Mesothelial cell of epicardium (in vitro differentiated cells): ENCODE measurements at places on chromosomes 13 and 19.

DNA sequence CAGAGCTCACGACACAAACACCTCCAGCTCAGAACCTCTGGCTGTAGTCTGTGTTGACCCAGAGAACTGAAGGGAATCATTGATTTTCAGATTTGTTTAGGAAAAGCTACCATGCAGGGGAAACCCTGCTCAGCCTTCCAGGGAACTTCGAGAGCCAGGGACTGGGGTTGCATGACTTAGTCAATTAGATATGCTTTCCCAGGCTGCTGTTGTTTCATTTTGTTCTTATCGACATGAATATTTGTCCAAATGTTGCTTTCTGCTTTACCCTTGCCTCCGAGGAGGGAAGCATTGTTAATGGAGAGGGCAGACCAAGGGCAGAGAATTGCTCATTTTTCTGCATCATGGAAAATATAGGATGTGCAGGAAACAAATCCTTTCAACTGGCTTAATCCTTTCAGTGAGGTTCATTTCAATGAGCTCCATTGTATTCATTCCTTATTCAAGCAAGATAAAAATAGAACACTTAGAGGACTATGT is 82.5 kb downstream of the KLF5 start:
- H3K36me3 ChIP-seq, result no peaks in the 10 kb centered on the region
- no peaks in the 10 kb centered on the region for H3K27me3 ChIP-seq
- H3K27ac ChIP-seq, result peak overlapping the region; percentile 59
- peaks cover 32% of the 10 kb centered on the region for H3K4me1 ChIP-seq

- H3K4me1 ChIP-seq, result no peaks in the 10 kb centered on the region
- H3K4me3 ChIP-seq, result no peak overlapping the region
- peaks cover 69% of the 10 kb centered on the region for H3K27me3 ChIP-seq
- no peak overlapping the region for H3K27ac ChIP-seq
- H3K36me3 ChIP-seq, result no peaks in the 10 kb centered on the region
- no peak for DNase-seq
Measured at GRCh38 chr13:27853861-27854260, 61.6 kb downstream of the GSX1 start.

DNA sequence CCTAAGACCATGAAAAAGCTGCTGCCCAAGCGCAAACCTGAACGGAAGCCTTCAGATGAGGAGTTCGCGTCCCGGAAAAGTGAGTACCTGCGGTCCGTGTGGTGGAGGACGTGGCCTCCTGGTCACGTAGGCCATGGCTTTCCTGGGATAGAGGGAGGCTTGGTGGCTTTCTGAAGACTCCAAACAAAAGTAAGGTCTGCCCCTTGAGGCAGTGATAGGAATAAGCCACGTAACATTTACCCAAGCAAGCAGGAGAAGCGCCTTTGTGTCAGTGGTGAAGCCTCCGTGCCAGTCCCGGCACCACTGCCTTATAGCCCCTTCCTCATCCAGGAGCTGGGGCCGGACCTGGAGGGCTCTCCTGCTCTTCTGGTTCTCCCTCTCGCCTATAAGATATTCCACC is 34.3 kb upstream of the TEX29 start:
- no peak overlapping the region for H3K4me3 ChIP-seq
- H3K27ac ChIP-seq, result no peak overlapping the region
- H3K4me1 ChIP-seq, result peaks cover 13% of the 10 kb centered on the region
- no peaks in the 10 kb centered on the region for H3K27me3 ChIP-seq

DNA sequence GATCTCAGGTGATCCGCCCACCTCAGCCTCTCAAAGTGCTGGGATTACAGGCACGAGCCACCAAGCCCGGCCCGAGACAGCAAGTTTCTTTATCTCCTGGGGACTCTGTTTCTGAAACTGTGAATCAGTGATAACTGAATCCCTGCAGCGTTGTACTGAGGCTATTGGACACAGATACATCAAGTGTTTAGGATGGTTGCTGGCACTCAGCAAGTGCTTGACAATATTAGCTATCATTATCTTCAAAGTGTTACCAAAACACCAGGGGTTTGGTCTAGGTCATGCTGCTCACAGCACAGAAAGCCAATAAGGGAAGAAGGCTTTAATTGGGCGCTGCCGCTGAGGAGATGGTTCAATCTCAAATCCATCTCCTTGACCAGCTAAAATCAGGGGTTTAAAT is 20.5 kb upstream of the PNMA8C start:
- H3K4me3 ChIP-seq, result no peak overlapping the region
- H3K36me3 ChIP-seq, result peaks cover 3% of the 10 kb centered on the region
- no peak for DNase-seq
- no peak overlapping the region for H3K27ac ChIP-seq

- H3K4me1 ChIP-seq, result no peaks in the 10 kb centered on the region
- no peaks in the 10 kb centered on the region for H3K27me3 ChIP-seq
- DNase-seq, result no peak
- no peak overlapping the region for H3K27ac ChIP-seq
Measured at GRCh38 chr19:32458500-32459123, 53.0 kb downstream of the DPY19L3 start.

DNA sequence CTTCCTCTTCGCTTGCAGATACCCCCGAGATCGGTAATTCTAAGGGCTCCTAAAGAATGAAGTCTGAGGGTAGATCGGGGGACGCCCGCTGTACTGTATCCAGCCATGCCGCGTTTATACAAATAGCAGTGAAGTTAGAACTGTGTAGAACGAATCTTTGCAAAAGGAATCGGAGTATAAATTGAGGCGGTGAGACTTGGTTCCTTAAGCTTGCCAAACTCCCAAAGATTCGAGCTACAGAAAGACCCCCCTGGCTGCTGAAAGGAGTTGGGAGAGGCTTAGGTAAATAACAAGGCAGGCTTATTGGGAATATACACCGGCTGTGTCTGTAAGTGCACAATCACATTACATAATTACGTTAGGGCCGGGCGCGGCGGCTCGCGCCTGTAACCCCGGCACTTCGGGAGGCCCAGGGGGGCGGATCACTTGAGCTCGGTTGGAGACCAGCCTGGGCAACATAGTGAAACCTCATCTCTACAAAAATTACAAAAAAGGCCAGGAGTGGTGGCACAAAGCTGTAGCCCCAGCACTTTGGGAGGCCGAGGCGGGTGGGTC is 12.2 kb downstream of the TMEM160 start:
- H3K27ac ChIP-seq, result peak overlapping the region; percentile 87
- H3K4me1 ChIP-seq, result peaks cover 16% of the 10 kb centered on the region
- H3K36me3 ChIP-seq, result no peaks in the 10 kb centered on the region
- DNase-seq, result no peak
- peak overlapping the region; percentile 81 for H3K4me3 ChIP-seq

DNA sequence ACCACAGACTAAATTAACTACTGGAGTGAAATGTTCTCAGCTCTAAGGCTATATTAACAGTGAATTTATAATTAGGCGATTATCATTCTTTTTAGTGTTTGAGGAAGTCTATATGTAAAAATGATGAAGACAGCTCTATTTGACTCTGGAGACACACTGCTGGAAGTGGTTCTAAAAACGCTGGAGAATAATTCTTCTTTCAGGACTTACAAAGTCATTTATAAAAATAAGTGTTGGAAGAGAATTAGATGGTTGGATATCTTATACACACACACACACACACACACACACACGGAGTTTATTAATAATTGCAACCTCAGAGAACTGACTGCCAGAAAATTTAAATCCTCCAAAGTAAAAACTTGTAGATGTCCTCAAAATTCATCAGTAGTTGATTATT is 1171.3 kb downstream of the EFNB2 start:
- H3K27ac ChIP-seq, result no peak overlapping the region
- H3K4me3 ChIP-seq, result no peak overlapping the region
- no peaks in the 10 kb centered on the region for H3K36me3 ChIP-seq
- no peak for DNase-seq

DNA sequence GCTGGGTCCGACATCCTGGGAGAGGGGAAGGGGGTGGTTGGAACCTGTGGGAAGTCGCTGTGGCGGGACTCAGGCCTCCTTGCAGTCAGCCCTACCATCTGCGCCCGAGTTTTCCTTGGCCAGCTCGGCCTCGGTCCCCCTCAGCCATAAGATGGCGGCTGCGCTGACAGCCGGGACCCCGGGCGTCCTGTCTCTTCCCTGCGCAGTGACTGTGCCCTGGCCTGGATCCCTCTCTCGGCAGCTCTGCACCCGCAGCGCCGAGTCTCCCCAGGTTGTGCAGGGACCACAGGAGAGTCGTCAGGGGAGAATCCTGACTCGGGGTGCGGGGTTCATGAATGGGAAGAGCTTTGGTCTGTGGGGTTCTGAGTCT is 345 bp downstream of the ZNF257 start:
- H3K27me3 ChIP-seq, result no peaks in the 10 kb centered on the region
- H3K36me3 ChIP-seq, result peaks cover 2% of the 10 kb centered on the region
- DNase-seq, result no peak
- no peak overlapping the region for H3K4me3 ChIP-seq
- no peaks in the 10 kb centered on the region for H3K4me1 ChIP-seq
- no peak overlapping the region for H3K27ac ChIP-seq

DNA sequence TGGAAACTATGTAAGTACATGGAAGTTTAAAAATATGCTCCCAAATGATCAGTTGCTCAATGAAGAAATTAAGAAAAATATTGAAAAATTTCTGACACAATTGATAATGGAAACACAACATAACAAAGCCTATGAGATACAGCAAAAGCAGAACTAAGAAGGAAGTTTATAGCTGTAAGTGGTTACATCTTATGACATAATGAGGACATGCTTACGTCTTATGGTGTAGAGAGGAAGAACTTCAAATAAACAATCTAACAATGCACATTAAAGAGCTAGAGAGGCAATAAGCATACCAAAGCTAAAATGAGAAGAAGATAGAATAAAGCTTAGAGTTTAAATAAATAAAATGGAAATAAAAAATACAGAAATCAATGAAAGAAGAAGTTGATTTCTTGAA is 50.0 kb upstream of the CEACAM21 start:
- H3K36me3 ChIP-seq, result no peaks in the 10 kb centered on the region
- DNase-seq, result no peak
- H3K4me1 ChIP-seq, result no peaks in the 10 kb centered on the region

- no peak for DNase-seq
- peaks cover 5% of the 10 kb centered on the region for H3K4me1 ChIP-seq
- H3K27me3 ChIP-seq, result peaks cover 3% of the 10 kb centered on the region
- peak overlapping the region; percentile 4 for H3K27ac ChIP-seq
Measured at GRCh38 chr13:86051134-86052103, 252.2 kb upstream of the SLITRK6 start.

GRCh38 chr13:81563091-81563490 is 1222.2 kb upstream of the SPRY2 start:
- DNase-seq, result no peak
- H3K27ac ChIP-seq, result peak overlapping the region; percentile 21
- no peaks in the 10 kb centered on the region for H3K36me3 ChIP-seq
- no peaks in the 10 kb centered on the region for H3K27me3 ChIP-seq

DNA sequence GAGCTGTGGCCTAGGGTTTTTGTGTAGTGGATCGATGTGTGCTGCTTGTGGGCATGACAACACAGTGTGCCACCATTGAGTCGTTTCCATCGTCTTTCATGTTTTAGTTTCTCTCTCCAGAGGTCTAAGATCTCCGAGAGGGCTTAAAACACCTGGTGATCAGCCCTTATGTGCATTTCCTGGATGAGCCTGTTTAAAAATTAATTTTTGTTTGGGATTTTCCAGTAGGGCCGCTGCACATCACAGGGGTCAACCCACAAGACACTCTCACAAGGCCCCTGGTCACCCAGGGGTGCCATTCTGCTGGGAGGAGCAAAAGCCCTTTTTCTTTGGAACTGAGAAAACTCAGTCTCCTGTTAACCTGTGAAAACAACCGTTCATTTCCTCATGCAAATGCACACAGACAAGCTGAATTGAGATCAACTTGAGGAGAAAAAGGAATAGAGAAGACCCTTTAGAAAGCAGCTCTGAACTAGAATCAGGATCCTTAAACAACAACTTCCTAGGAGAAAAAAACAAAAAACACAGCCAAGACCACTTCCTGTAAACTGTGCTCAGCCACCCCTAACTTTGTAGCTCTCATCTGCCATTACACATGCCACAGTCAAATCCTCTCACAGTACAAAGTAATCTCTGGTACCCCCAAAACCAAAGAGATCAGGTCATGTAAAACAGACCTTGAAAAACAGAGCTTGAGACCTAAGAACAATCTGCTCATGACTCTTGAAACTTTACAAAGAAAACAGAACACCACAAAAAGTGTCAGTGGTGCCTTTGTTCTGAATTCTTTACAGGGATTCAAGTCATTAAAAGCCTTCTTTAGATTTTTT is 8.3 kb upstream of the MTRF1 start:
- H3K4me3 ChIP-seq, result no peak overlapping the region
- no peak for DNase-seq
- H3K27ac ChIP-seq, result no peak overlapping the region
- H3K27me3 ChIP-seq, result peaks cover 1% of the 10 kb centered on the region
- peaks cover 8% of the 10 kb centered on the region for H3K36me3 ChIP-seq

- DNase-seq, result no peak
- H3K4me1 ChIP-seq, result no peaks in the 10 kb centered on the region
- H3K27ac ChIP-seq, result no peak overlapping the region
- H3K27me3 ChIP-seq, result no peaks in the 10 kb centered on the region
- H3K4me3 ChIP-seq, result no peak overlapping the region
- peaks cover 87% of the 10 kb centered on the region for H3K36me3 ChIP-seq
Measured at GRCh38 chr19:52322429-52322828, 13.6 kb upstream of the ZNF610 start.

GRCh38 chr19:11374433-11375142 is at the start of gene SWSAP1:
SWSAP1 (plus strand) TSS chr19:11374666; CDS start chr19:11374681, 15 bp downstream.
- peak; percentile 92 for DNase-seq
- H3K4me1 ChIP-seq, result peaks cover 3% of the 10 kb centered on the region
- H3K36me3 ChIP-seq, result peaks cover 4% of the 10 kb centered on the region
- no peak within 1 kb of the TSS for H3K27ac ChIP-seq
- no peaks in the 10 kb centered on the region for H3K27me3 ChIP-seq

DNA sequence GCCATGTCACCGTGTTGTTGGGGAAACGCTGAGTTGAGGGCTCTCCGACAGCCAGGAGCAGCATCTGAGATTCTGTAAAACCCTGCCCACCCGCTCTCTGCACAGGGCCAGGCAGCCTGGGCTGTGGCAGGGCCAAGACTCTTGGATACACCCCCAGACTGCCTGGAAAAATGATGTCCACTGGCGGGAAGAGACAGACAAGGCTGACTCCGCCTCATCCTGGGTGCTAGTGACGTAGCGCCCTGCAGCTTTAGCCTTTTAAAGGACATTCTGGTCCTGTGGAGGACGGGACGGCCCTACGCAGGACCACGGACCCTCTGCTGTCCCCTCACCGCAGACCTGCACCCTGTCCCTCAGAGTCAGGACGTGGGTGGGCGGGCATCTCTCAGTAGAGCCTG is 20.7 kb upstream of the LILRA2 start:
- H3K4me1 ChIP-seq, result no peaks in the 10 kb centered on the region
- DNase-seq, result no peak
- no peaks in the 10 kb centered on the region for H3K27me3 ChIP-seq
- peaks cover 4% of the 10 kb centered on the region for H3K36me3 ChIP-seq

- DNase-seq, result no peak
- H3K4me1 ChIP-seq, result peaks cover 25% of the 10 kb centered on the region
- no peak overlapping the region for H3K4me3 ChIP-seq
- H3K36me3 ChIP-seq, result no peaks in the 10 kb centered on the region
- H3K27me3 ChIP-seq, result no peaks in the 10 kb centered on the region
- no peak overlapping the region for H3K27ac ChIP-seq
Measured at GRCh38 chr13:112686987-112687386, 2.9 kb upstream of the ATP11A start.

GRCh38 chr19:18948075-18948975 is 7.3 kb upstream of the HOMER3 start:
- no peak overlapping the region for H3K27ac ChIP-seq
- no peaks in the 10 kb centered on the region for H3K36me3 ChIP-seq
- H3K4me1 ChIP-seq, result no peaks in the 10 kb centered on the region
- H3K4me3 ChIP-seq, result no peak overlapping the region

GRCh38 chr13:40447857-40448256 is 218.6 kb downstream of the FOXO1 start:
- H3K36me3 ChIP-seq, result peaks cover 6% of the 10 kb centered on the region
- no peak overlapping the region for H3K27ac ChIP-seq
- H3K4me1 ChIP-seq, result peaks cover 30% of the 10 kb centered on the region
- DNase-seq, result no peak
- H3K4me3 ChIP-seq, result no peak overlapping the region
- H3K27me3 ChIP-seq, result no peaks in the 10 kb centered on the region
